Ureter (tissue), 1 donor: ENCODE measurements at places on chromosomes 16 and 17. TPM values are rescaled to one million over a fixed set of nuclear protein-coding genes. Genes with fewer than 3 reads are reported as not detected.

- no peak for DNase-seq
Observed at GRCh38 chr17:36055921-36056520, 8.1 kb upstream of the CCL18 start.

GRCh38 chr17:68052810-68053209 lies 17.3 kb downstream of the KPNA2 start:
- no peak for DNase-seq

- DNase-seq: peak; percentile 84
Observed at GRCh38 chr17:62965686-62966425, at the start of gene TANC2. TSS of gene TANC2 (plus strand) at chr17:62966235. CDS start at chr17:63009560, 43,325 bp downstream.

- DNase-seq: no peak
Observed at GRCh38 chr16:68273459-68273858, 9.1 kb downstream of the SLC7A6 start.

GRCh38 chr17:39617446-39618245 lies 9.1 kb upstream of the PPP1R1B start:
- peak; percentile 69 for DNase-seq

DNA sequence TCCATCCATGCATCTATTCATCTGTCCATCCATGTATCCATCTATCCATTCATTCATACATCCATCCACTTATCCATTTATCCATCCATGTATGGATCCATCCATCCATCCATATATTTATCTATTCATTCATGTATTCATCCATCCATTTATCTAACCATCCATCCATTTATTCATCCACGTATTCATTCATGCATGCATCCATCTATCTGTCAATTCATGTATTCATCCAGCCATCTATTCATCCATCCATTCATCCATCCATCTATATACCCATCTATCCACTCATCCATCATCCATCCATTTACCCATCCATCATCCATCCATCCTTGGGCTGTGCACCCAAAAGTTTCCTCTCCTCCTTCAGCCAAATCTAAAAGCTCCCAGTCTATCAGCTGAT lies 43.4 kb downstream of the GDE1 start:
- DNase-seq: no peak

- DNase-seq: no peak
Observed at GRCh38 chr16:82421851-82422250, 204.9 kb upstream of the CDH13 start.

DNA sequence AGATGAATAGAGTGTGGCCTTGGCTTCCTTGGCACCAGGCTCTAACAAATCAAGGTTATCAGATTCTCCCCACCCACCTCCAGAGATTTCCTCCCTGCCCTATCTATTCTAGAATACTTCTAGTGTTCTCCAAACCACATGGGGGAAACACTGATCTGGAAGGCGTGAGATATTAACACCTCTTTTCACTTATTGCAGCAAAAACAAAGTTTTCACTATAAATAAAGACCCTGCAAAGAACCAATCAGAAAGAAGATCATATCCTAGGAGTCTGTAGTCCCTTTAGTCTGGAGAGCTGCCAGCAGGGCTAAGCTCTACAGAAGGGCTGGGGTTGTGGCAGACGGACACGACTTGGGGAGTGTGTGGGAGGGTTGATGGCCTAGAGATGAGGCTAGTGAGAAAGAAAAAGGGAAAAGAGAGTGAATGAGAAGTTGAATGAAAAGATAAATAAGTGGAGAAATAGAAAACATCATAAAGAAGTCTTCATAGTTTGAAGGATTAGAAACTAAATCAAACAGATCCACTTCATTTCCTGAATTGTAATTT lies 8.6 kb upstream of the SKAP1 start:
- DNase-seq: no peak

DNA sequence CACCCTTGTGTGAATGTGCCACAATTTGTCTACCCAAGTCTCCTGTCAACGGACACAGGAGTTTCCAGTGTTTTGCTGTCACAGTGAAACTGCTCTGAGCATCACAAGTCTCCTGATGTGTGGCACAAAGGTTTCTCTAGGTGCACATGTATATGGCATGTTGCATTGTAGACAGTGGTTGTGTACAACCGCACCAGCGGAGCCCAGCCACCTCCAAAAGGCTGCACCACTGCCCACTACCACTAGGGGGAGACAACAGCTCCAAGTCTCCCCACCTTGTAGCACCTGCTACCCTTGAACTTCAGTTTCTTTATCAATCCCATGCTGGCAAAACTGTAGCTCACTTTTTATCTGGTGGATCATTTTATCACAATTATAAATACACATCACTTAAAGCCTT lies 95.5 kb upstream of the ZNF469 start:
- DNase-seq: no peak

GRCh38 chr16:4416200-4417032 lies at the start of gene CORO7:
TSS of gene CORO7 (minus strand) at chr16:4416596. CDS start at chr16:4416518, 78 bp downstream.
- DNase-seq: peak; percentile 97

- no peak for DNase-seq
Observed at GRCh38 chr16:85824161-85825135, 25.0 kb downstream of the COX4I1 start.

DNA sequence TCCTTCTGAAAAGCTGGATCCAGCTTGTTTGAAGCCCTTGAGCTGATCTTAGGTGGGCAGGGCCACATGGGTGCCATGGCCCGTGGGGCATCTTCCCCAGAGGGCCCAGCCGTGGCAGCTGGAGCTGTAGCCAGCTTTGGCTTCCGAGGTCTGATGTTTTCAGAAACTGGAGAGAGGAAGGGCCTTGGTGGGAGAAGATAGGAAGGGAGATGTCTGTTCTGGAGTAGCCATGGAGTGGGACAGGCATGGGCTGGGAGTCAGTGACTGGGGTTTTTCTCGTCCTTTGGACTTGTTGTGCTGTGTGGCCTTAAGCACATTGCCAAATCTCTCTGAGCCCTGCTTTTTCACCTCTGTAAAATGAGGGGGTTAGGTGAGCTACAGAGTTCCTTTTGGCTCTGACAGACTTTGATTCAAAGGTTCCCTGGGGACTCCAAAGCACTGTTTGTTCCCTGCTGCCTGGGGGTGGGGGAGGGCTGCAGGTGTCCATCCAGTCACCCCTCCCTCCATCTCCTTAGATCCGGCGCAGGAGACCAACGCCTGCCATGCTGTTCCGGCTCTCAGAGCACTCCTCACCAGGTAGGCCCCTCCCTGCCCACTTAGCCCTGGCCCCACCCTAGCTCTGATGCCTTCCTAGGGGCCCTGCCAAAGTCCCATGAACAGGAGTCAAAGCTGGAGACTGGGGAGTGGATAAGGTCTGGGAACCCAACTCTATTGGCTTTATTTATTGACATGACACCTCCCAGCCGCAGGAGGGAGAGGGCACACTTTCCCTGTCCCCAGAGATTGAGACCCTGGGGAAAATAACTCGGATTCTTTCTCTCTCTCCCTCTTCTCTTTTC lies 2.1 kb downstream of the PPP1R1B start:
- no peak for DNase-seq

GRCh38 chr17:33756021-33756420 lies 462.9 kb upstream of the ASIC2 start:
- DNase-seq: no peak

DNA sequence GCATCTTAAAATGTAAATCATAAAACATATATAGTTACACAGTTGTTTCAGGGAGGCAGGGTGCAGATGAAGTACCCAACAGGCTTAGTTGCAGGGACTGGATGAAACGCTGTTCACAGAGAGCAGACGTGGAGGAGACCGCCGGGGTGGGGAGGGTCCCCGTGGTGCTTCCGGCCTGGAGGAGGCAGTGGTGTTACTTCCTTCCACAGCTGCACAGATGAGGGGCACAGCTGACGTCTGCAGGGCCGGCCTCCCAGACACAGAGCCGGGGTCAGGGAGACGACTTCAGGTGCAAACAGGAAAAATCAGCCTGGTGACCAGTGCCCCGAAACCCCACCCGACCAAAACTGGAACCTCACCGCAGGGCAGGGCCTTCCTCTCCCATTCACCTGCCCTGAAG lies 17.1 kb downstream of the SPIRE2 start:
- no peak for DNase-seq

Gene HP
- total RNA-seq: 3.9 TPM

Gene NOTUM
- 4.0 TPM for total RNA-seq

Gene EVI2B
- total RNA-seq: 6.5 TPM

Gene KRT40
- not detected for total RNA-seq

Gene MMP15
- total RNA-seq: 15.4 TPM

Gene KRT34
- total RNA-seq: not detected

Gene ARHGAP27
- 100 TPM for total RNA-seq

Gene TMEM238L
- total RNA-seq: 12.4 TPM

Gene C16orf86
- total RNA-seq: 2.7 TPM
